ENCODE measurements at places on chromosomes 6 and 20. TPM values are rescaled to one million over a fixed set of nuclear protein-coding genes. Genes with fewer than 3 reads are reported as not detected.

Gene DEFB124
- not detected for total RNA-seq

Gene NEDD9
- total RNA-seq, result 50.0 TPM

Gene HAO1
- not detected for total RNA-seq

DNA sequence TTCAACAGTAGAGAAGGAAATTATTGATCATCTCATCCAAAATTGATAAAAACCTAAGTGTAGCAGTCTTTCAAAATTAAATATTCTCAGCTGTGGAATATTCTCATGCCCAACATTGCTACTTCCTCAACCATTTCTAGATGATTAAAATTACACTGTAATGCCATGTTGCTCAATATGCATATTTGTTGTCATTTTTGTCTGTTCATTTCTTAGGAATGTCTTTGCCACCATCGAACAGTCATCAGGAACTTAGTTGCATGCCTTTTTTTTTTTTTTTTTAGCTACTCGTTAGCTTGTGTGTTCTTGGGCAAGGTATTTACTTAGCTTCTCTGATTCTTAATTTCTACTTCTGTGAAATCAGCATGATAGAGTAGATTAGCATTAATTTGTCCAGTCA is 188.6 kb downstream of the DTNBP1 start:
- no peak for DNase-seq

- DNase-seq, result no peak
These were observed 8.3 kb downstream of the MYL9 start for GRCh38 chr20:36549628-36549941.

DNA sequence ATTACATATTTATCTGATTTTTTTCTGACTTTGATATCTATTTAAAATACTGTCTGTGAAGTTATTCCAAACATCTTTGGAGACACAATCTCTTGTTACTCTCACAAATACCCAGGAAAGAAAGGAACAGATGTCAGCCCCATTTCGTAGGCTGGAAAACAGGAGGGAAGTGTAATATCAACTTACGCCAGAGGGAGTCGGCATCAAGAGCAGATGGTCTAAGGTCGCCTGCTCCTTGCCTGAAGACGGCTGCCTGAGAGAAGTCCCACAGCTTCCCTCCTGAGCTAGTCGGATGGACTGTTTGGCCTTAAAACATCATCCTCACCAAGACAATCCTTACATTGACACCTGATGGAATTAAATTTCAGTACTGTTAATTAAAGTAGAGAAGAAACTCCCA is 13.4 kb downstream of the CST7 start:
- no peak for DNase-seq

Gene TREM2
- total RNA-seq, result not detected

- DNase-seq, result no peak
These were observed 21.0 kb upstream of the PDE7B start for GRCh38 chr6:135830452-135830881.

Gene SYNE1
- 580 TPM for total RNA-seq

DNA sequence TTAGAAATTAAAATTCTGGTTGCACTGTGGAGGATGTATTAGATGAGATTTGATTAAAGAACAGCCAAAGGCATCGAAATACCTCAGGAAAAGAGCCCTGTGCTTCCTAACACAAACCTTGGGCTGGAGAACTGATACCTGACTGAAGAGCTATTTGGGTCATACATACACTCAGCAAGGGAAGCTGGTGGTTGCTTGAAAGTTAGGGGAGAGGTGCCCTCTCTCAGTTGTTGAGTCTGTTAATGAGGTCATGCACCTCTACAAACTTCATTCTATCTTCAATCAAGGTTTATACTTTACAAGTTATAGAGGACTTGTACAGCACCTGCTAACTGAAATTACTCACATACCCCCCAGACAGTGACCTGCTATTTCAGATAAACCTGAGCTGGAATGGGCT is 25.5 kb downstream of the FAM184A start:
- DNase-seq, result no peak

GRCh38 chr6:30005482-30005881 is 55.6 kb upstream of the POLR1H start:
- DNase-seq, result no peak

DNA sequence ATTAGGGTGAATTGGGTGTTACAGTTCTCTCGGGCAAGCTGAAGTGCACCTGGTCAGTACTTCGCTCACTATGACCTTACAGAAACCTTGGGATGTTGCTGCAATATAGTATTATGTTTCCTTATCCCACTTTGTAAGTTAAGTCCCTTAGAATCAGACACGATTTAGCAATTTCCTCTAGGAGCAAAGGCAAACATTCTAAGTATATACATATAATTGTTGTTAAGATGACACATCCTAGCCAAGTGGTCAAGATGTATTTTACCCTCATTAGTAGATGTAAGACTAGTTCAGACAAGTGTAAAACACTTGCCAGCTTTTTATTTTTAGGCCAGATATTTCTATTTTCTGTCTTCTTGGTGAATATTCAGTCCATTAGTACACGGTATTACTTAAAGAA is 31.1 kb upstream of the RGS17 start:
- no peak for DNase-seq

GRCh38 chr20:952196-952795 is 36.2 kb upstream of the ANGPT4 start:
- no peak for DNase-seq

DNA sequence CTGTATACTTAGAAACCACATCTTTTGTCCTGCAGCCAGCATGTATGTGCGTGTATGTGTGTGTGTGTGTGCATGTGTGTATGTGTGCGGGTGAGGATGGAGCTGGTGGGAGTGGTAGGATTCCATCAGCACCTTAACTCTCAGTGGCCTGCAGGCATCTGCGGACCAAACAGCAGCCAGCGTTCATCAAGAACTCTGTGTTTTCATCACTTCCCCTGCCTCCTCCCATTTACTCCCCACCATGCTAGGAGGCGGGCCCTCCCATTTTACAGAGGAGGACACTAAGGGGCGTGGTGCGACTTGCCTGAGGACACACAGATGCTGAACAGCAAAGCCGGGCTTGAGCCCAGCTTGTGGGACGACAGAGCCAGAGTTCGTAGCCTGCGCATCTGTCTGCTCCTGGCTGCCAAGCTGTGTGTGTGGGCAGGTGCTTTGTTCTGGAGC is 8.9 kb downstream of the VSTM2L start:
- DNase-seq, result peak; percentile 95

- DNase-seq, result no peak
These were observed 24.7 kb upstream of the KCNK16 start for GRCh38 chr6:39347206-39347605.

DNA sequence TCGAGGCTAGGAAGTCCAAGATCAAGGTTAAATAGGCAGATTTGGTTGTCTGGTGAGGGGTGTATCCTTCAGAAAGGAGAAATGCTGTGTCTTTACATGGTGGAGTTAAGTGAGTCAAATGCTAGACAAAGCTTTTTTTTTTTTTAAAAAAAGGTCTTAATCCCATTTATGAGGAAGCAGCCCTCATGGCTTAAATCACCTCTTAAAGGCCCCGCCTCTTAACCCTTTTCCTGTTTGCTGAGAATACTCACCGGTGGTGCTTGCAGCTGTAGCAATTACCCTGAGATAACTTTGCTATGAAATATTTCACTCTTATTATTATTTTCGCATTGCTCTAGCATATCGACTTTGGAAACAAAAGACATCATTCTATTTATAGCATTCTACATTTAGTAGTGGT is 30.8 kb downstream of the FBXO30 start:
- DNase-seq, result no peak

Gene RUNX2
- 1.7 TPM for total RNA-seq

Gene RALY
- 66.8 TPM for total RNA-seq

GRCh38 chr6:170404036-170404435 is 97.5 kb downstream of the FAM120B start:
- no peak for DNase-seq

- no peak for DNase-seq
These were observed 57.4 kb downstream of the EZR start for GRCh38 chr6:158761746-158762145.

- DNase-seq, result peak; percentile 41
These were observed 142.9 kb upstream of the OLIG3 start for GRCh38 chr6:137637121-137637520.

DNA sequence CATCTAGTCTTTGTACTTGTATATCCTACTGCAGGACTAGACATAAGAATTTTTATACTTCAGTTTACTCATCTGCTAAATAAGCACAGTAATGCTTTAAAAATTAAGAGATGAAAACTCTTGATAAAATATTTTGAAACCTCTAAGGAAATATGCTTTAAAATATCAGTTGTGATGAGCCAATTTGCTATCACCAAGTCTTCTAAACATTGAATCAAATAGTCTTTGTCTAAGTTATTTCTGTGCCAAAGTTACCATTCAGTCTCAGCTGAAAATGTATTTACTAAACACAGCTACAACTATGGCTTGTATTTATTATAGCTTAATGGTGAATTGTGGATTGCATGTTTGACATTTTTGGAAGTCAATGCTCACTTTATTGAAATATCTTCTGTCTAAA is 46.2 kb upstream of the RFPL4B start:
- no peak for DNase-seq

Gene CD24
- 122 TPM for total RNA-seq

Gene SLC22A7
- not detected for total RNA-seq

GRCh38 chr6:145608850-145609249 is 126.5 kb downstream of the EPM2A start:
- no peak for DNase-seq

- DNase-seq, result no peak
These were observed 76.1 kb downstream of the GINS1 start for GRCh38 chr20:25483431-25484132.

GRCh38 chr6:97316978-97317377 is 34.0 kb upstream of the MMS22L start:
- no peak for DNase-seq
